DMS153 (cell line): ENCODE measurements at places on chromosomes 3 and 15.
A peak's percentile ranks its signal among the peaks of the same experiment; 100 is the strongest.

- no peak for DNase-seq
These were observed 22.5 kb downstream of the CHST14 start for GRCh38 chr15:40493089-40493840.

DNA sequence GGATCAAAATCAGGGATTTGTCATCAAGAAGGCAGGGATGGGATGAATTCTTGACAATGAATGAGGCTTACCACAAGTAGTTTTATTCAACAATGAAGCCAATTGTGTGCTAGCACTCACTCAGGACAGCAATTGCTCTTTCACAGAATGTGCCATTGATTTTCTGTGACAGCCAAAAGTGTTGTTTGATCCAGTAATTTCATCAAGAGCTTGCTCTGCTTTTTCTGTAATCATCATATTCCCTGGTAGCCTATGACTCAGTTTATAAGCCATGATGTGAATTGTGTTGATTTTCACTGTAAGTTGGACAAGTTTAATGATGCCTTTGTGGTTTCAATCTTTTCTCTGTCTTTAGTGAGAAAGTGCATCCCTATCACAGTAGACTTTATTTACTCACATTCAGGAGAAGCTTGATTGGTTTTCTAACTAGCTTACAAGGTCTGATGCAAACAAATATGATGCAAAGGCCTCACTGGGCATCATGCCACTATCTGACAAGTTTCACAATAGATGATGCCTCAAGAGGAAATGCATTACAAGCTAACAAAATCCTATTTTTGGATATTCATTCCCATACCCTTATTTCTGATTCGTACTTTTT is 13.6 kb upstream of the CSRNP1 start:
- no peak for DNase-seq

DNA sequence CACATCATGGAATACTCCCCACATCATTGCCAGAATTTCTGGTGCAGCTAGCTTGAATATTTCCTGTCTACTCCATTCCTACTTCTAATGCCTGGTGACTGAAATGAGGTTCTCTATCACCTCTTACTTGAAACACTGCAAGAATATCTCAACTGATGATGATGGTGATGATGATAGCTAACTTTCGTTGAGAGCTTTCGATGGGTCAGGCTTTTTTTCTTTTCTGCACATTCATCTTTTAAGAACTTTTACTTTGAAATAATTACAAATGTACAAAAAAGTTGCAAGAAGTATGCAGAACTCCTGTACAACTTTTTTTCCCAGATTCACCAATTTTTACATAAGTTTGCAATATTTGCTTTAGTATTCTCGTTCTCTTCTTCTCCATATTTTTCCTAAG is 233.5 kb downstream of the MEIS2 start:
- DNase-seq, result no peak

DNA sequence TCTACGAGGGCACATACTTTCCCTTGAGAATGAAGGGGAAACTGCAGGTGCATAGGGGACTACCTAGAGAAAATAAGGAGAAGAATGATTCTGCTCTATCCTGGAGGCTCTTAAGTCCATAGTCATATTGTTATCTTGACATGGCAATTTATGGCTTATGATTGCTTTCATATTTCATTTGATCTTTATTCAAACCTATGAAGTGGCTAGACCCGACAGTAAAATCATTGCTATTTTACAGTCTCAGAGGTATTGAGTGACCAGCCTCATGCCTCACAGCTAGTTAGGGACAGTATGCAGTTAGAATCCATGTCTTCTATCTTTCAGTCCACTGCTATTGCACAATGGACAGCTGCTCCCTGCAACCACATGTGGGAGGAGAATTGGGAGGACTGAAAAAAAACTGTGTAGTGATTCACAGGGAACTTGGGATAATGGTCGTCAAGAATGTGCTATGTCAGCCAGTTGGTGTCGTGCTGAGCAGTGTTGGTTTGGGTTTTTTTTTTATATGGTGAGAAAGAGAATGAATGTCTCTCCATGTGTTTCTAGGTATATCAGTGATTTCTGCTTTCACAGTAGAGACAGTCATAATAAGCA is 63.2 kb upstream of the SPPL2A start:
- no peak for DNase-seq

DNA sequence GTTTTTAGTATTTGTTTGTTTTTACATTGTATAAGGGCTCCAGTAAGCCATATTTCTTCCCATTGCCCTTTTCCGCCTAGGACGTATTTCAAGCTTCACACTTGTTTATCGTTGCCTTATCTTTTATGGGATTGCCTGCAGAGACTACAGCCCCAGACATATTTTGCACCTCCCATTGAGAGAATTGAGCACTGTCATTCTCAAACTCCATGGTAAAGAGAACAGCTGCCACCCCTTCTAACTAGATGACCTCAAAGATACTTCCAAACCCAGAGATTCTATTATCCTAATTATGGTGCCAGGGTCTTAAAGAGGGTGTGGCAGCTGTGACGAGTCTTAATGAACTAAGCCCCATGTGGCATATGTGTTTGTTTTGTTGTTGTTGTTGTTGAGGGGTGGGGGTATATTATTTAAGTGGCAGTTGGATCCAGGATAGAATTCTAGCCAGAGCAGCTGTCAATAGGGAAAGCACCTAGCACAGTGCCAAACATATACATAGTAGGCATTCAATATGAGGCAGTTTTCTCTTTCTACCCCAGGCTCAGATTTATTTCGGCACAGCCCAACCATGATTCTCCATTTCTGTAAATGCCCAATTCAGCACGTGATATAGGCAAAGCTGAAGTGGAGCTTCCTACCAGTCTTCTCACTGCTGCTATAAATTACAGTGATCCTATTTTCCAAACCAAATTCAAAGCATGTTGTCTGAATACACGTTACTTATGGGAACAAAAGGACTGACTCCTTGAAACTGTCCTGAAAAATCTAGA is 932 bp upstream of the TP53BP1 start:
- DNase-seq, result no peak

- DNase-seq, result no peak
These were observed 46.4 kb downstream of the GJD2 start for GRCh38 chr15:34708422-34708821.

- DNase-seq, result no peak
These were observed 25.4 kb downstream of the PPP2R3A start for GRCh38 chr3:135990903-135991302.

DNA sequence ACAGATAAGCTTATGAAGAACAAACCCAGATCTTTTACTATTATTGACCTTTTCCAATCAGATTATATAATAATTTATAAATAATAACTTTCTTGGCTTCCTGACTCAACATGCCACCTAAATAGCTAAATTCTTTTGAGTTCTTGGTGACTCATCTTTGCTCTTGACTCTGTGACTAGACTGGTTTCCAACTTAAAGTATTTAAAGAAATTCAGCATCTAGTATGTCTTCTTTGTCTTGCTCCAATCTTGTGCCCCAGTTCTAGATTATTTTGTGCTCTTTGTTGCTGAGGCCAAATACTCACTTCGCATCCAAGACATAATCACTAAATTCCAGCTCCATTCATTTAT is 483.2 kb upstream of the TBL1XR1 start:
- DNase-seq, result no peak

GRCh38 chr3:190692256-190692655 is 170.2 kb downstream of the GMNC start:
- DNase-seq, result no peak

GRCh38 chr3:137335478-137335877 is 377.7 kb downstream of the IL20RB start:
- DNase-seq, result no peak

GRCh38 chr3:133548090-133548489 is 25.4 kb upstream of the CDV3 start:
- no peak for DNase-seq

- no peak for DNase-seq
These were observed 2.5 kb upstream of the TRPM1 start for GRCh38 chr15:31104003-31104402.

- DNase-seq, result no peak
These were observed 46.7 kb upstream of the AADACL2 start for GRCh38 chr3:151687076-151687475.

DNA sequence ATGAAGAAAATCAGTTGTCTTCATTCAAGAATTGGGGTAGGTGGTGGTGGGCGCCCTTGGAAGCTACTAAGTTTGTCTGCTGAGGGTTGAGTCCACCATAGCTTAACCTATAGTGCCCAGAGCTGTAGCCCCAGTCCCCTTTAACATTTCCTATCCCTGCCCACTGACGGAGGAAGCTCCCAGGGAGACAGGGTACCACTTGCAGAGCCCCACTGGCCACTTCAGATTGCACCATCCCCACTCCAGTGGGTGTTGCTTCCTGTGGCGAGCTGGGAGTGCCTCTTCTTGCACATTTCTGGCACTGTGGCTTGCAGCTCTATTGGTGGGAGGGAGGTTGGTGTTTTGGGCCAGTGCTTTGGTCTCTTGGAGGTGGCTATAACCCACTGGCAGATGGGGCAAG is 2.7 kb downstream of the PXYLP1 start:
- no peak for DNase-seq

DNA sequence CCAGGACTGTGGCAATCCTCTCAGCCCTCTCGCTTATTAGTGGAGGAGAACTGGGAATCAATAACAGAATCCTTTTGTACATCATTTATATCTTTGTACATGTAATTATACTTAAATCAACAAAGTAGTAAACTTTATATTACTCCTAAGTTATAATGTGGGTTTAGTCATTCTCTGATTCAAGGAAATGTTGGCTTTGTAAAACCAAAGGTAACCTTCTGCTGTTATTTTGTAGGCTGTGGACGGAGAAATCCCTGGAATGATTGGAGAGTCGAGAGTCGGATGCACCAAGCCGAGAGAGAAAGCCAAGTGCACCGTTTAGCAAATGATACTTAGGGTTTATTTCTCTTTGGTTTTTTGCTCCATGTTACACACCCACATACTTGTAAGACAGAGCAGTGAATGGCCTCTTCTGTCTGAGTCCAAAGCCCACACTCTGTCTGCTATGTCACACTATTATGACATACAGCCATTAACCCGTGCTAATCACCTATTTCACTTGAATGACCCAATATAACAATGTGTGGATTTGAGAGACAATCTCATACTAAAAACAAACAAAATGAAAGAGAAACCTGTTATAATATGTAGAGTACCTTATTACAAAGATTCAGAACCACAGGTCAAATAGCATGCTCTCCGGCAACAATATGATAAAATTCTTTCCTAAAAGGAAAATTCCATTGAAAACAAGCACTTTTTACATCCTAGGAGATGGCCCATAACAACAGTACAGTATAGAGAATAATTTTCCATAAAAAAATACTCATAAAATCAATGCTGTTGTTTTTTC is 72.2 kb downstream of the MECOM start:
- DNase-seq, result no peak

- no peak for DNase-seq
These were observed 226.0 kb downstream of the DIPK2A start for GRCh38 chr3:144197582-144197981.

GRCh38 chr3:178475062-178475461 is 61.2 kb upstream of the KCNMB2 start:
- DNase-seq, result peak; percentile 41

- DNase-seq, result no peak
These were observed 92.2 kb downstream of the NFKBIZ start for GRCh38 chr3:101941318-101942040.

GRCh38 chr3:177196456-177197040 is 734 bp downstream of the TBL1XR1 start:
- no peak for DNase-seq

GRCh38 chr3:125072301-125072700 is 16.5 kb upstream of the HEG1 start:
- DNase-seq, result no peak

- DNase-seq, result no peak
These were observed 85.5 kb downstream of the DMXL2 start for GRCh38 chr15:51536965-51537574.

GRCh38 chr15:72732516-72732915 is 46.5 kb downstream of the BBS4 start:
- no peak for DNase-seq

- no peak for DNase-seq
These were observed 364.0 kb upstream of the IL12A start for GRCh38 chr3:159624616-159625015.

DNA sequence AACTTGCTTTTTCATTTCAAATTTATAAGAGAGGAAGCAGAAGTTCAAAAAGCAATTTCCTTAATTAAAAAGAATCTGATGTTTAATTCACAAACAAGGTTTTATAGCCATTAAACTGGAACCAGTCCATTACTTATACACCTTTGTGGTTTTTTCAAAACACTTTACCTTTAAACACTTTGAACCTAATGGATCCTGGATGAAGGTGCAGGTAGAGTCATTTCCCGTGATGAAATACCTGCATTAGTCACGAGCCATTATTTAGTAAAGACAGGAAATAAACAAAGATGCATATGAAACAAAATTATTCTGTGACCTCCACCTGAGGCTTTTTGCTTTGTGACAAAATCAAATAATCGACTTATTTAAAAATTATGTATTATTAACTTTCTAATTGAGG is 341.7 kb upstream of the UBE2E2 start:
- peak; percentile 5 for DNase-seq

DNA sequence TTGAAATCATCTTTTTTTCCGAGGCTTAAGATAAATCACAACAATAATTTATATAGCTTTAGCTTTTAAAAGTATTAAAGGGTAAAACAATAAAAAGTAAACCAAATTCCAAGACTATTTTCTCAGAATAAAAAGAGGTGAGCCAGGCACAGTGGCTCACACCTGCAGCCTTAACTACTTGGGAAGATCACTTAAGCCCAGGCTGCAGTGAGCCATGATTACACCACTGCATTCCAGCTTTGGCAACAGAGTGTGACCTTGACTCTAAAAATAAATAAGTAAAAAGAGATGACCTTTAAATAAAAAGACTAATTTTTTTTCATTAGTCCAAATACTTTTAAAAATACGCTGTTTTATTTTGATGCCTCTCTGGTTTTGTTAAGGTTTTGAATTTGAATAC is 54.4 kb downstream of the C3orf80 start:
- DNase-seq, result no peak

GRCh38 chr3:16330351-16330750 is 65.3 kb downstream of the OXNAD1 start:
- DNase-seq, result no peak

GRCh38 chr3:10493202-10493589 is 12.2 kb downstream of the ATP2B2 start:
- no peak for DNase-seq

DNA sequence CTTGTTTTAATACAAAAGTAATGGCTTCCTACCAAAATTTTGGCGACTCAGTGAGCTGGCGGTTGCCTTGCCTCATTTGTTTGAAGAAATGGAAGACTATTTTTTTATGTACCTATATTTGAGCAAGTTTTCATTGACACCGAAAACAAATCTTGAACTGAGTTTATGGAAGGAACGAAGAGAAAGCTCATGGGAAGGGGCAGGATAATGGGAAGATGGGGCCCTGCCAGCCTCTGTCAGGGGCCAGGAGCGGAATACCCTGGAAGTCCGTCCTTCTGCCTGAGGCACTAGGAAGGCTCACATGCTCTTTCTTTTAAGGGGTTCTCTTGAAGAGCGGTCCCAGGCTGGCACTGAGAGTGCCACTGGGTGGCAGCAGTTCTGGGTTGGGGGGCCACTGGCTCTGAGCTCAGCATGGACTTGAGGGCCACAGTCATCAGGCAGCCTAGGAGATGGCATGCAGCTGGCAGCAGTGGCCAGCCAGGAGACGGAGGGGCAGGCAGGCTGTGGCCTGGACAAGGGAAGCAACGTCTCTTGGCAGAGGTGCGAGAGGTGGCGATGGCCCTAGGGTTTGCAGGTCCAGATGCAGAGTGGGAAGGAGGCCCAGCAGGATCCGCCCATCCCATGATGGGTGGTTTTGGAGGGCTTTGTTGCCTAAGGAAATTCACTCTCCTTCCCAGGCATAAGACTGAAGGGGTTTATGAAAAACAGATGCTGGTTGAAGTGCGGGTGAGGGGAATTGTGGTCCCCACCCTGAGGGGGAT is 41.6 kb downstream of the ISG20 start:
- DNase-seq, result no peak

GRCh38 chr3:58484045-58484721 is 7.7 kb upstream of the KCTD6 start:
- no peak for DNase-seq
